ENCODE measurements at places on chromosomes 6 and 20. TPM values are rescaled to one million over a fixed set of nuclear protein-coding genes. Genes with fewer than 3 reads are reported as not detected.

Gene HLA-DRA
- 1,131 TPM for polyA plus RNA-seq

Gene GPRC6A
- polyA plus RNA-seq = not detected

Gene TNXB
- 13.3 TPM for polyA plus RNA-seq

Gene NKAIN2
- 0.72 TPM for polyA plus RNA-seq

Gene PEX6
- polyA plus RNA-seq = 30.2 TPM

GRCh38 chr6:125213939-125214338, 60.4 kb downstream of the TPD52L1 start:
- no peaks in the 10 kb centered on the region for H3K4me1 ChIP-seq
- no peaks in the 10 kb centered on the region for H3K36me3 ChIP-seq
- no peak overlapping the region for H3K27ac ChIP-seq
- no peak for DNase-seq
- no peak overlapping the region for H3K4me3 ChIP-seq

DNA sequence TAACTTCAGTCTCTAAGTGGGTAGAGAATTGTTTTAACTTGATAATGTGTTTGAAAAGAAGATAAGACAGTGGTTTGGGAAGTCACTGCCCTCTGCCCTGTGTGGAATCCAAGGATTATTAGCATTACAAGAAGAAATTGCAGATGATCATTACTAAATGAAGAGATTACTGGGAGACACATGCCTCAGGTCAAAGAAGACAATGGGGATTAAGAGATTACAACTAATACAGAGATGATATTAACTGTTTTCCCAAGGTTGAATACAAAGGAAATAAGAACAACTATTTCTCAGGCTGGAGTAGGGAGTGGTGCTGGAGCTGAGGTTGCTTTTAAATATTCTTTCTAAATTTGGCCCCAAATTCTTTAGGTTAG, 166.0 kb downstream of the TRMT11 start:
- no peak for DNase-seq
- no peak overlapping the region for H3K27ac ChIP-seq
- no peaks in the 10 kb centered on the region for H3K36me3 ChIP-seq
- H3K27me3 ChIP-seq = no peaks in the 10 kb centered on the region
- no peaks in the 10 kb centered on the region for H3K4me1 ChIP-seq
- no peak overlapping the region for H3K4me3 ChIP-seq

GRCh38 chr6:16374016-16374415, 135.6 kb downstream of the GMPR start:
- H3K36me3 ChIP-seq = no peaks in the 10 kb centered on the region
- H3K4me1 ChIP-seq = no peaks in the 10 kb centered on the region
- no peaks in the 10 kb centered on the region for H3K27me3 ChIP-seq
- no peak overlapping the region for H3K27ac ChIP-seq

DNA sequence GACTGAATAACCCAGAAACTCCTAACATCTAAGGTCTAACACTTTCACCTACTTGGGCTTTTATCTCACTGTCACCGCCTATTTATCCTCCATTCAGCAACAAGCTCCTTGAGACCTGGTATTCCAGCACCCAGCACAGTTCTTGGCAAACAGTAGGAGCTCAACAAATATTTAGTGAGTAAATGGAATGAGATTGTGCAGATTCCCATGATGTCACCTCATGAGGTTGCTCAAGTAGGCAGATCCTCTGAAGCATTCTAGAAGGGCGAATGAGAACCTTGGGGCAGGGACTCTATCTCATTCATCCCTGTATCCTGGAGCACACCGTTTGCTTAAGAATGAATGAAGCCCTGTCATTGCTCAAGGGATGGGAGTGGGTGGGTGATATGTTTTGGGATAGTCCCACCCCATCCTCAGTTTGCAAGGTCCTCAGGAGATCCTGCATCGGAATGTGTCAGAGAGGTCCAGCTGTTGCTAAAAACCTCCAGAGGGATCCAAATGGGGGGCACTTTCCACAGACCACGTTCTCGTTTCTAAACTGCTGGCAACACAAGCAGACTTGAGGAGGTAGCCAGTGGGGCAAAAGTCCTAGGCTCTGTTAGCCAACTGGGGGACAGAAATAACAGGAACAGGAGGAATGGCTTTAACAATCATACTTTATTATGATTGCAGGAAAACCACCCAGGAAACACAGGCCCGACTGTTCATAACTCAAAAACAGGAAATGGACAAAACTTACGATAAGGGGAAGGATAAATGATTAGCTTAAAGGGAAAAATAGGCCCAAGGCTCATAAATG, 42.0 kb downstream of the EDN1 start:
- H3K27ac ChIP-seq = no peak overlapping the region
- no peaks in the 10 kb centered on the region for H3K36me3 ChIP-seq
- H3K27me3 ChIP-seq = no peaks in the 10 kb centered on the region

DNA sequence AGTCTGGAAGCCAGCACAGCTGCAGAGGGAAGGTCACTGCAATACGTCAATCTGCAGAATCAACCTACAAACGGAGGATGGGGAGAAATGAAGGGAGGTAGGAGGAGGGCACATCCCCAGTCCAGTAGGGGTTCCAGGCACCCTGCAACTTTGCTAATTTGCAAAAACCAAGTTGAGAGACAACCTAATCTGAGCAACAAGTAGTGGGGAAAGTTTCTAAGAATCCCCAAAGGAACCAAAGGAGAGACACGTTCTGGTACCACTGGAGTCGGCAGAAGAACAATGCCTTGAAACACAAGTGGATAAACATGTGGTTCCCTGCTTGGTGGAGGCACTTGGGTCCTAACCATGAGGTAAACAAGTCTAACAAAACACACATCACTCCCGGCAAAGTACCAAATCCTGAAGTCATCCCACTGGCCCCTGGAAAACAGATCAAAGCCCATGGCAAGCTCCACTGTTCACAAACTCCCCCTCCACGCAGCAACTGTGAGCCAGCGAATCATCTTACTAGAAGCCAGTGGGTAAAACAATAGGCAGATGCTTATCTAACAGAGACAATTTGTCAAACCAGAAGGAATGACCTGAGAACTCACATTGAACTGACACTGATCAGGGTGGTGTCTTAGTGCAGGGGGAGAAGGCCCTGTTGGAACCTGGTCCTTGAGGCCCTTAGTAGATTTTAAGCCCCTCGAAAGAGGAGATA, 4.7 kb downstream of the MRPS18A start:
- H3K4me1 ChIP-seq = peaks cover 2% of the 10 kb centered on the region
- H3K36me3 ChIP-seq = no peaks in the 10 kb centered on the region
- DNase-seq = no peak
- no peaks in the 10 kb centered on the region for H3K27me3 ChIP-seq

- H3K4me1 ChIP-seq = no peaks in the 10 kb centered on the region
- no peak overlapping the region for H3K4me3 ChIP-seq
Measured at GRCh38 chr6:167934426-167934864, 63.0 kb upstream of the KIF25 start.

GRCh38 chr6:154508573-154509375, 1.7 kb downstream of the CNKSR3 start:
- no peak for DNase-seq
- no peaks in the 10 kb centered on the region for H3K27me3 ChIP-seq
- peaks cover 13% of the 10 kb centered on the region for H3K4me1 ChIP-seq
- H3K27ac ChIP-seq = peak overlapping the region; percentile 90
- peak overlapping the region; percentile 89 for H3K4me3 ChIP-seq
- no peaks in the 10 kb centered on the region for H3K36me3 ChIP-seq

DNA sequence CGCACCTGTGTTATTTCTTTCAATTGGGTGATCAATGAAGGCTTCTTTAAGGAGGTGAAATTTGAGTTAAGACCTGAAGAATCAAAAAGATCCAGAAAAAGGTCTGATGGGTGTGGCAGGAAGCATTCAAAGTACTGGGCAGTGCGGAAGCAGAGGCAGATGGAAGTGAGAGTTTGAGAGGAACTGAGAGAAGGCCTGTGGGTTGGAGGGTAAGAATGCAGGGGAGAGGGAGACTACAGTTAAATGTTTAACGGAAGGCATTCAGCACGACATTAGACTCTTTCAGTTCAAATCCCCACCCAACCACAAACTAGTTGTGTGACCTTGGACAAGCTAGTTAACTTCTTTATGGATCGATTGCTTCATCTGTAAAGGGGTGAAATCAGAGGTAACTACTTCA, 50.5 kb upstream of the GCM1 start:
- DNase-seq = no peak
- no peaks in the 10 kb centered on the region for H3K4me1 ChIP-seq
- no peaks in the 10 kb centered on the region for H3K36me3 ChIP-seq
- H3K27ac ChIP-seq = no peak overlapping the region

- H3K4me3 ChIP-seq = no peak overlapping the region
- no peaks in the 10 kb centered on the region for H3K4me1 ChIP-seq
- no peak for DNase-seq
Measured at GRCh38 chr6:106451439-106451838, 90.9 kb downstream of the CRYBG1 start.

Measured in ovary (tissue), 10 donors.